ENCODE measurements at places on chromosomes 1 and 21. TPM values are rescaled to one million over a fixed set of nuclear protein-coding genes. Genes with fewer than 3 reads are reported as not detected.

The KIAA1614 gene
- 6.4 TPM for total RNA-seq

The SYDE2 gene
- total RNA-seq = 18.3 TPM

The S100A4 gene
- total RNA-seq = 665 TPM

The CFAP141 gene
- total RNA-seq = 5.4 TPM

The RHEX gene
- total RNA-seq = 0.57 TPM

The TMEM35B gene
- 35.5 TPM for total RNA-seq

GRCh38 chr1:31645274-31645568 is 545 bp upstream of the PEF1 start:
- no peak for DNase-seq

DNA sequence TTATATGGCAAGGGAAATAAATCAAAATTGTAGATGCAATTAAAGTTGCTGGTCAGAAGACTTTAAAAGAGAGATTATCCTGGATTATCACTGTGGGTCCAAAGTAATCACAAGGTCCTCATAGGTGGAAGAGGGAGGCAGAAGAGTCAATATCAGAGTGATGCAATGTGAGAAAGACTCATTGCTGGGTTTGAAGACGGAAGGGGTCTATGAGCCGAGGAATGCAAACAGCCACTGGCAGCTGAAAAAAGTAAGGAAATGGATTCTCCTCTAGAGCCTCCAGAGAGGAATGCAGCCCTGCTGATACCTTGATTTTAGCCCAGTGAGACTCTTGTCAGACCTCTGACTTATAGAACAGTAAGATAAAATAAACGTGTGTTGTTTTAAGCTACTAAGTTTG is 59.8 kb upstream of the MUTYH start:
- no peak for DNase-seq

DNA sequence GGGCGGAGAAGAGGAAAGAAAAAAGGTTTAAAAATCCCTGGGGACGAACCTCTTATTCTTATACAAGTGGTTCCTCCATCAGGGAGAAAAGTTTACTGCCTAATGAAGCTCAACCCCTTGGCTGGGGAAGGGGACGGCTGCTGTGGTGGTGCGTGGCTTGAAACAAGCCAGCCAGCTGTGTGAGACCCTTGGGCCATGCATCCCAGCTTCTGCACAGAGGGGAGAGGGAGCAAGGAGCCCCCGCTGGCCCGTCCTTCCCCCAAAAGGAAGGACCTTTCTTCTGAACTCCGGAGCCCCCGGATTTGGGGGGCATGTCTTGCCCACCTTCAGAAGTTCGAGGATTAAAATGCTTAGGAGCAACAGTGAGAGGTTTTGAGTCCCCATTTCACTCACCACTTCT is 67.3 kb downstream of the STUM start:
- no peak for DNase-seq

DNA sequence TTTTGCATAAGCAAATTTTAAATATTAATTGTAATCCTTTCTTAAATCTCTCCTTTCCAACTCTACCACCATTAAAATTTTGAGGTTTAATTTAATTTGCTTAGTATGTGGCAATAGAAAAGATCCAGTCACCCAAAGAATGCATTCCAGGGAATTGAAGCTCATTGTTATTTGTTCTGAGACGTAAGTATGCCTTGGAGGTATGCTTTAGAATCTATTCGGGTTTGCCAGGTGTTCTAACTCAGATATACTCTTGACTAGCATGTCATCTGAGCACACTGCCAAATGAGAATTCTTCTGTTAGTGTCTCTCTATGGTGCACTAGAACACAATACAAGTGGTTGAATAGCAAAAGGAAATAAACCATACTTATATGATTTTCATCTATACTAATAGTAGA is 813.6 kb upstream of the ADGRL2 start:
- no peak for DNase-seq

DNA sequence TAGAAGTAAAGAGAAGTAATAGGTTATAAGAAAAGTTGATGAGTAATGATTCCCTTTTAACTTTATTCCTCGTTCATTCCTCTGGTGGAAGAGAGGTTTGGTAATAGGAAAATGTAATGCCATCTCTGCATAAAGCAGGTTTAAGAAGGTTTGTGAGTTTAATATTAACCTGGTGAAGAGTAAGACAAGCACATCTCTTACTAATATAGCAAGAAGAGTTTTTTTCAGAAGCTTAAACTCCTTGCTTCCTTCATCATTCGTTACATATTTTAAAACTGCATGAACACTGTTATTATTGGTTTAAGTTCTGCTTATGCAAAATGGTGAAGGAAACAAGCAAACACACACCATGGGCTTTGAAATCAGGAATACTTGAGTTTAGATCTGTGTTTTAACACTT is 9.2 kb upstream of the PLA2G4A start:
- DNase-seq = no peak

DNA sequence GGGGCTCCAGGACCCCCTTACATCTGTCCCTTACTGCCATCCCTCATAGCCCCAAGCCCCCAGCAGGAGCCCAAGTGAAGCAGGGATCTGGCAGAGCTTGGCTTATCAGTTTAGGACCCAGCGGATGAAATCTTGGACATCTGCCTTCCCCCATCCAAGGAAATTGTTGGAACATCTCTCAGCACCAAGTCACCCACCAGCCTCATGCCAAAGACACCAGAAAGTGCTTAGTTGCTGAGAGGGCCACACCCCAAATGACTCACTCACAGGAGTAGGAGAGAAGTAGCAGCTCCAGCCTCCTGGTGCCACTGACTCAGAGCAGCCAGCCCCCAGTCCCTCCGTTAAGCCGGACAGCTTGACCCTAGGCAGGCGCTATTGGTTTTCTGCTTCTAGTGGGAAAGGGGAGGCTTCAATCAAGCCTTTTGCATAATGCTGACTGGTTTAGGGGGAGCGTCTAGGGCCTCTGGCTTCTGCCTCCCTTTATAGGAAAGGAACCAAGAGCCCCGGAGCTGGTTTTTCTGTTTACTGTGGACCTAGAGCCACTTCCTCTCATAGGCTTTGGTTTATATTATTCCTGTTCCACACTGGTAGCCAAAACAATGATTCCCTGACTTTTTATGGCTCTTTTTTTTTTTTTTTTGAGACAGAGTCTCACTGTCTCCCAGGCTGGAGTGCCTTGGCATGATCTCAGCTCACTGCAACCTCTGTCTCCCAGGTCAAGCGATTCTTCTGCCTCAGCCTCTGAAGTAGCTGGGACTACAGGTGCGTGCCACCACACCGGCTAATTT is 114.2 kb upstream of the IPO9 start:
- DNase-seq = peak; percentile 60

GRCh38 chr1:44361478-44361877 is 6.4 kb upstream of the ERI3 start:
- no peak for DNase-seq

GRCh38 chr21:16535102-16535422 is 805.3 kb downstream of the USP25 start:
- DNase-seq = peak; percentile 87

GRCh38 chr1:221565711-221566110 is 176.2 kb downstream of the DUSP10 start:
- DNase-seq = no peak

- no peak for DNase-seq
Observed at GRCh38 chr1:8153961-8154360, 127.9 kb upstream of the ERRFI1 start.

DNA sequence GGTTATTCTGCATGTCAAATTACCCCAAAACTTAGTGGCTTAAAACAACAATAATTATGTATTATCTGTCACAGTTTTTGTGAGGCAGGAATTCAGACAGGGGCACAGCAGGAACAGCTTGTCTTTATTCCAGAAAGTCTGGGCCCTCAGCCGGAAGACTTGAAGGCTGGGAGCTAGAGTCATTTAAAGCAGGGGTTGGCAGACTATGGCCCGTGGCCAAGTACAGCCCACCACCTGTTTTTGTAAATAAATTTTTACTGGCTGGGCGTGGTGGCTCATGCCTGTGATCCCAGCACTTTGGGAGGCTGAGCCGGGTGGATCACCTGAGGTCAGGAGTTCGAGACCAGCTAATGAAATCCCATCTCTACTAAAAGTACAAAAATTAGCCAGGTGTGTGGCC is 39.6 kb upstream of the KDM4A start:
- no peak for DNase-seq
